ENCODE measurements at places on chromosomes 1 and 21.

GRCh38 chr1:2525920-2526823 is at the start of gene PANK4:
Gene PANK4, minus strand, starts transcription at chr1:2526596. Its CDS starts 9 bp downstream, at chr1:2526587.
- peak; percentile 79 for DNase-seq

- no peak for DNase-seq
These were observed 1.6 kb downstream of the SYT6 start for GRCh38 chr1:114152089-114152507.

DNA sequence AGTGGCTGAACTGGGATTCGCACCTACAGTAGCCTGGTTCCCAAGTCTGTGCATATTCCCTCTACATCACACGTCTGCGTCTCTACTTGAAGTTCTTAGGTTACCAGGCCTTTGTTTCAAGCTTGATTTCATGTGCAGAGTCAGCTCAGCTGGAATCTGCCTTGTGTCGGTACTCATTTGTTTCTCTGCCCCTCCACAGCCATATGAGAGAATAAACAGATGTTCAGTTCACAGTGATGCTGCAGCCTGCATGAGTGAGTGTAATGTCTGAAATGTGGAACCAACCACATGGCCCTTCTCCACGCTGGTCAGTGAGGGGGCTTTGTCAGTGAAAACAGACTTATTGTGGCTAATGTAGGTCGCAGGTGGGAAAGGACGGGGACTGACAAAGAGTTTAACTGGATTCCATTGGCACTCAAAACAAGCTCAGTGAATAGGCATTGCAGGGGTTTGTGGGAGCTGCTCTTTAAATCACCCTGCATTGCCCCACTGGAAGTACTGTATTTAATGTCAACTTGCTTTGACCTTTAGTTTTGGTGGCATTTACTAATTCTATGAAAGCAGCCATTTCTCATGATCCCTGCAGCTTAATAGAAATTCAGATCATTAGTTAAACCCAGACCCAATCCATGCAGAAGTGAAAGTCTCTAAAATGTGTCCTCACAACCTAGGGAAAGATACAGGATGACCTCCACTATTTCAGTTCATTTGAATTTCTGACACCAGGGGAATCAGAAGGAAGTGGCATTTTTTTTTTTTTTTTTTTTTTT is 136.4 kb upstream of the FAM78B start:
- no peak for DNase-seq

GRCh38 chr1:203907901-203908300 is 46.5 kb downstream of the SNRPE start:
- DNase-seq: no peak

DNA sequence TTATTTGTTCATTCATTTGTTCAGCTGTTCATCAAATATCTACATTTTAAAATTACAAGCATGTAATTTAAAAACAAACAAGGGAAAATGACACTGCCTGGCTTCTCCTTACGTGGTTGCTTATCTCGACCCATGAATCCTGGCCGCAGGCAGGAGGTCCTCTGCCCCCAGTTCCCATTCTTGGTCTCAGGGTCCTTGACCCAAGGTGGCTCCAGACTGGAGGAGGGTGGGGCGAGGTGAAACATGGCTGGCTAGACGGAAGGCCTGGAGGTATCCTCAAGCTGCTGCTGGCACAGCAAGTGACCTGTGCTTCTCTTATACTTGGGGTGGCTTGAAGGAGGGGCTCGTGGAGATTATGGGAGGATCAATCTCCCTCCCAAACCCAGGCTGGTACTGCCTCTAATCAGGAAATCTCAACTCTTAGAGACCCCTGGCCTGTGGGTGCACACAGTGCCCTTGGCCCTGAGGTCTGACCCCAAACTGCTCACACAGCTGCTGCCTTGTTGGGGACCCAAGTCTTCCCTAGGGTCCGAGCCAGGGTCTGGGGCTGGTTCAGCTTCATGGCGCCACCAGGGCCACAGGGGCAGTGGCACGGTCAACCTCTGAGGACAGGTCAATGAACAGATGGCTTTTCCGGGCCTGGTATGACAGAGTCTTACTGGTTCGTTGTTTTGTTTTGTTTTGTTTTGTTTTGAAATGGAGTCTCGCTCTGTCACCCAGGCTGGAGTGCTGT is 63.7 kb downstream of the SCCPDH start:
- no peak for DNase-seq

Measured in stimulated activated CD8-positive, alpha-beta memory T cell treated with anti-CD3 and anti-CD28 coated beads, Interleukin-2, amount 100 ng/mL, for 48 hours (primary cell).